Activated CD8-positive, alpha-beta T cell treated with anti-CD3 and anti-CD28 coated beads, Interleukin-2, amount 10 ng/mL, durations not matched to agents 7 days and 5 days (primary cell): ENCODE measurements at places on chromosomes 7 and 10.
A peak's percentile ranks its signal among the peaks of the same experiment; 100 is the strongest.

DNA sequence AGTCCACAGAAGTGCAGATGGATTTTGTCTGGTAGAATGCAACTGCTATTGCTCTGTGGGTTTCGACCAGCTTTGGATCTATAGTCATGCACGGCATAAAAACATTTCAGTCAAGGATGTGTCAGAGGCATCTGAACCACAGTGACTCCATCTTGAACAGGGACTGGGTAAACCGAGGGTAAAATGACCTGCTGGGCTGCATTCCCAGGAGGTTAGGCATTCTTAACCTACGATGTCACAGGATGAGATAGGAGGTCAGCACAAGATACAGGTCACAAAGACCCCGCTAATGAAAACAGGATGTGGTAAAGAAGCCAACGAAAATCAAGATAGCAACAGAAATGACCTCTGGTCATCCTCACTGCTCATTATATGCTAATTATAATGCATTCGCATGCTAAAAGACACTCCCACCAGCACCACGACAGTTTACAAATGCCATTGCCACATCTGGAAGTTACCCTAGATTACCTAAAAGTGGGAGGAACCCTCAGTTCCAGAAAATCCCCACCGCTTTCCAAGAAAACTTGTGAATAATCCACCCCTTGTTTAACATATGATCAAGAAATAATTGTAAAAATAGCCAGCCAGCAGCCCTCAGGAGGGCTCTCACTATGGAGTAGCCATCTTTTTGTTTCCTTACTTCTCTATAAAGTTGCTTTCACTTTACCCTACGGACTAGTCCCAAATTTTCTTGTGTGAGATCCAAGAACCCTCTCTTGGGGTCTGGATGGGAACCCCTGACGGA lies 50.7 kb upstream of the CPXM2 start:
- no peak for DNase-seq

DNA sequence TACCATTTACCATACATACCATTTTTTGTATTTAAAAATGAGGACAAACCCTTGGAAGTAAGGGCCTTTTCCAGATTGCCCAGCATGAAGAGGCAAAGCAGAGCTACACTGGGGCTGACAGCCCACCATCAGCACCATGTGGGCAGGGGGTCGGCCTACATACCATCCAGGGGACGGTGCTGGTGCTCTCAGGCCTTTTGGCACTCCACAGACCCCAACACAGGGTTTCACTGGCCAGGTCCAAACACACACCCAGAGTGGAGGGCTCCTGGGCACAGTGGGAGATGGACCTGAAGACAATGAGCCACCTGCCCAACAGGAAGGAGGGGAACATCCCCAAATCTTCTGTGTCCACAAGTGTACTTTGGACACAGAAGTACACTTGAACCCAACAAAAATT lies 69.2 kb upstream of the CAMK2B start:
- DNase-seq: no peak

DNA sequence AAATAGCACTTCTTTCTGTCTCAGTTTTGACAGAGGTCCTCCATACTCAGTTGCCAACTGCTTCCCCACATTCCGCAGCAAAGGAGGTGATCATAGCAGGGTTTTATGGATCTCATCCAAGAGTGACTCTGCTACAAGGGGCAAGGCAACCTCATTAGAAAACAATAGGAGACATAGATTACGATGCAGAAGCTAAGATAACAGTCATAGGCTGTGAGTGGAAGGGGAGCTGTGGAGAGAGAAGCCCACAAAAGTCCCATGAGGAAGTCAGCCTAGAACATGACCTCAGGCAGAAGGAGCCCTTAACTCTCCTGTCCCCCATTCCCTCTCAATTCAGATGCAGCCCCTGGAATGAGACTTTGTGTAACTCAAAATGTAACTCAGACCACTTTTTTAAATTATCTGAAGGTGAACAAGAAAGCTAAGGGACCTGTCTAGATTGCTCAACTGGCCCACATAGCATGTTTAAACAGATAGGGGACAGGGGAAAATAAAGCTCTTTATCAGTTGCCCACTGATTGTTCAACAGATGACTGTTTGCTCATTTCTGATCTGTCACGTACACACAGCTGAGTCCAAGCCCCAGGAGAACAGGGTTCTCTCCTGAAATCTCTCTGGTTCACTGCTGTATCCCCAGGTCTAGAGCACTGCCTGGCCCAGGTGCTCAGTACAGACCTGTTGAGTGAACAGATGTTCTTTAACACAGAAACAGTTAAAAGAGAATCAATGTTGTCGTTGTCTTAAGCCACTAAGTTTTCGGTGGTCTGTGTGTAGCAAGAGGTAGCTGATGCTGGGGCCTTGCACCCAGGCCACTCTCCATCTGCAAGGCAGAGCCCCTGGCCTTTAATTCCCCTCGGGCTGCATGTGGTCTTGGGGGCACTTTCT lies 1.5 kb upstream of the NCOA4 start:
- no peak for DNase-seq

DNA sequence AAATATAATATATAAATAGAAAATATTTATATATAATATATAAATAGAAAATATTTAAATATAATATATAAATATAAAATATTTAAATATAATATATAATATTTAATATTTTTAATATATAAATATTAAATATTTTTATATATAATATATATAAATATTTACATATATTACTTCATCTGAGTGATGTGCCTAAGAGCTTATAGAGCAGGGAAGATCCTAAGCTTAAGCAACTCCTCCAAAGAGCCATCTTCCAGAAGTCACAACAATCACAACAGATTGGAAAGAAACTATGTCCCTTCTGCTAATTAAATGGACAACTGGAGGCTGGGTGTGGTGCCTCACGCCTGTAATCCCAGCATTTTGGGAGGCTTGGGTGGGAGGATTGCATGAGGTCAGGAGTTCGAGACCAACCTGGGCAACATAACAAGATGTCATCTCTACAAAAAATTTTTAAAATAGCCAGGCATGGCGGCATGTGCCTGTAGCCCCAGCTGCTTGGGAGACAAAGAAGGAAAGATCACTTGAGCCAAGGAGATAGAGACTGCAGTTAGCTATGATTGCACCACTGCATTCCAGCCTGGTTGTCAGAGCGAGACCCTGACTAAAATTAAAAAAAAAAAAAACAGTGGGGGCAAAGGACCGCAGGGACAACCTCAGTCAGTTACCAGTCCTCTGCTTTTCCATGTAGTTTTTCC lies 198.7 kb downstream of the SKIDA1 start:
- peak; percentile 23 for DNase-seq

GRCh38 chr10:29252811-29253689 lies 35.8 kb upstream of the LYZL1 start:
- no peak for DNase-seq

DNA sequence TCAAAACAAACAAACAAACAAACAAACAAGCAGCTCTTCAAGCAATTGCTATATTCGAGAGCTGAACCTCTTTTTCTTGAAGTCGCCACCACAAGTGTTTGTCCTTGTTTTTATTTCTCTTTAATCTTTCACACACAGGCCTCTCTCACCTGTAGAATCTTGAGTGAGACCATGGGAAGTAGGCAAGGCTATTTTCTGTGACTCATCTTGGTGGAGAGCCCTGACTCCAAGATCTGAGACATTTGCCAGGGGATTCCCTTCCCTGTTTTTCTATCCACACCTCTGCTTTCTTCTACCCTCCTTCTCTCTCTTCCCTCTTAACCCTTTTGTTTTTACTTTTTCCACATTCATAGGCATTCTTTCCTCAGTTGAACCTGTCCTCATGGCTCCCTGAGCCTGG lies 8.0 kb upstream of the TAS2R60 start:
- no peak for DNase-seq

GRCh38 chr10:96714031-96714590 lies 6.2 kb downstream of the PIK3AP1 start:
- DNase-seq: no peak

DNA sequence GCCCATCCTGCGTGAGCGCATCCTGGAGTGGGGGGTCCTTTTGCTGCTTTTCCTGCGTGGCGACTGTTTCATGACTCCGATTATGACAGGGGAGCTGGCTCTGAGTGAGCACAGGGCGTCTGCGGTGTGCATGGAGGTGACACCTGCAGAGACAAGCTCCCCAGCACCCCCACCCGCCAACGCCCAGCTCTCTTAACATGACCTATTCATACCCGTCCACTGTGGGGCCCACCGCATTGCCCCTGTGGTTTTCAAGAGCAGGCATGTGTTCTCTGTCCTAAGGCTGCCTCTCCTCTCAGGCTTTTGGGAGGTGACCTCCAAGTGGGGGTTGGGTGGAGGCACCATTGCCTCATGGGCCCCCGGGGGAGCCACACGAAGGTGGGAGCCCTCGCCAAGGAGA lies 500.7 kb downstream of the TCERG1L start:
- DNase-seq: no peak

DNA sequence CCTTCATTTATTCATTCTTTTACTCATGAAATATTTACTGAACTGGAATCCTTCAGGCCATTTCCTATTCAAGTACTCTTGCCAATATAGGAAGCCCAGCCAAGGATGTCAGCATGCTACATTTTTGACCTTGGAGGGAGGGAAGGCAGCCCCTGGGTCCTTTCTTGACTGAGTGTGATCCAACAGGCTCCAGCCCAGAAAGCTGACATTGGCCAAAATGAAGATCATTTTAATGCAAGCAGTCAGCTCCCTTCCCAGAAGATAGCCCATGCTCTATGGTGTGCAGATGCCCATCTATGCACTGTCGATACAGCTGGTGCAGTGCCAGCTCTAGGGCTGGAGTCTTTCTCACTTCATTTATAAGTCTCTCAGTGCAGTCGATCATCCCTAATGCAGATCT lies 646.0 kb downstream of the KCNMA1 start:
- DNase-seq: no peak

DNA sequence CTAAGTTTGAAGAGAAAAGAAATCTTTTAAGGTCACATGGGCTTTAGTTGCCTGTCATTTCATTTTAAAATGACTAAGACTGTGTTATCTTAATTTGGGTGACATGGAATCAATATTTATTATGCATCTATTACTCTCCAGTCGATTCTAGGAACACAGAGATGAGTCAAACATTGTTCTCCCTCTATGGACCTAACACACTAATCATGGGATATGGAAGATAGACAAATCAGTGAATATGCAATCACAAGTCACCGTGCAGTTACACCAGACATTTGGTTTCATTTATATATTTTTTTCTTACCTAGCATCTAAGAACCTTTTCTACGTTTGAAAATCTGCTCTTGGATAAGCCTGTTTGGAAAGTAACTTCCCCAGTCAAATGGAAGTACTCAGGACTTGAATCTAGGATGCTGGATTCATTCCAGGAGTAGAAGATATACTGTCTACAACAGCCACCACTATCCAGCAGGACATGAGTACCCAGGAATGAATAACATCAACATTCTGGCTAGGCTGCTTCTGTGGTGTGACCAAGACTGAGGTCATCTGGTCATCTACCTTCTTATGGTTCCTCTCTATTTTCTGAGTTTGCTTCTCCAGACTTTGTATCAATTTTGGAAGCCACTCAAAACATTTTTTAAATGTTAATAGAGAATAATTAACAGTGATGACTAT lies 902.9 kb upstream of the LRRN3 start:
- no peak for DNase-seq

GRCh38 chr7:155203059-155203881 lies 94.4 kb upstream of the INSIG1 start:
- no peak for DNase-seq

DNA sequence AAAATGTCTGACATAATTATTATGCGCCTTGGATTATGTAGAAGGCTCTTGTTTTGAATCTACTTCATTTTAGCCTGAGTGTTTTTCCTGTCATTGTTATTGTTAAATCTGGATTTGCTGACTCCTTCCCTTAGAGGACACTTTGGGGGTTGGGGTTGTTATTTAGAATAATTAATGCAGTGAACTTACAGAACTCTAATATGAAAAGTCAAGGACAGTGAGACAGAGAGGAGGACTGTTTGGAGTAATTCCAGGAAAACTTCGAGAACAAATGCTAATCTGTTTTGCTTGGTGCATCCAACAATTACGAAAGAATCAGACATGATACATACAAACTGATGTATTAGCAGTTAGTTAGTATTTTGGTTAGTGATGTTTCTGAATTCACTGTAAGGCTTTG lies 146.1 kb downstream of the ABCA13 start:
- DNase-seq: no peak

DNA sequence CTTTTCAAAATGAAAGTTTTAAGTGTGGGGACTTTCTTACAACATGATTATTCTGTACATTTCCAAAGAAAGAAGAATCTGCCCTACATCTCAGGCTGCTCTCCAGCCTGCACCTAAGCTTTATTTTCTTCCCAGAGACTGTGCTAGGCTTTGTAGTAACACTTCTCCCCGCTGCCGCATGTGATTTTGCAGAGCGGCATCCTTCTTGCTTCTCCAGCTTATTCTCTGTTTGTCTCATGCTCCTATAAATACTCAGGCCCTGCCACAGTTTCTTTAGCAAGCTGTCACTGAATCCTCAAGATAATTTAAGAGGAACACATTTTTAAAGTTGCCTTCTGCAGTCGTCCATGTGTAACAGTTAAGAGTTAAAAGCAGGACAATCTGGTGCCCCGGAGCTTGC lies 53.5 kb downstream of the INSYN2A start:
- no peak for DNase-seq

DNA sequence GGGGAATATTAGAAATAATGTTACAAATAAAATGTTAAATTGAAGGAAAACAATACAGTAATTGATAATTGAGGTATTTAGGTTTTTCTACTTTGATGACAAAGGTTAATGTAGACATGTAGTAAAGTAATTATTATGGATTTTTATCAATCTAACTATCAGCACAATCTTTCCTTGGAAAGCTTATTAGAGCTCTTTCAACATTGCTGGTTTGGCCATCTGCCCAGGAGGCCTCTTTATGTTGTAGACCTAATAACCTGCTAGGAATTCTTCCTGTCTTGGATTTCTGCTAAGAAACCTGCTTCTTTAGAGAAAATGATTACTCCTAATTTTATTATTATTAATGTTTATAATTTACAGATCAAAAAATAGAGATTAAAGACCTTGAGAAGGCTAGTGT lies 78.9 kb downstream of the CHRM2 start:
- DNase-seq: no peak

DNA sequence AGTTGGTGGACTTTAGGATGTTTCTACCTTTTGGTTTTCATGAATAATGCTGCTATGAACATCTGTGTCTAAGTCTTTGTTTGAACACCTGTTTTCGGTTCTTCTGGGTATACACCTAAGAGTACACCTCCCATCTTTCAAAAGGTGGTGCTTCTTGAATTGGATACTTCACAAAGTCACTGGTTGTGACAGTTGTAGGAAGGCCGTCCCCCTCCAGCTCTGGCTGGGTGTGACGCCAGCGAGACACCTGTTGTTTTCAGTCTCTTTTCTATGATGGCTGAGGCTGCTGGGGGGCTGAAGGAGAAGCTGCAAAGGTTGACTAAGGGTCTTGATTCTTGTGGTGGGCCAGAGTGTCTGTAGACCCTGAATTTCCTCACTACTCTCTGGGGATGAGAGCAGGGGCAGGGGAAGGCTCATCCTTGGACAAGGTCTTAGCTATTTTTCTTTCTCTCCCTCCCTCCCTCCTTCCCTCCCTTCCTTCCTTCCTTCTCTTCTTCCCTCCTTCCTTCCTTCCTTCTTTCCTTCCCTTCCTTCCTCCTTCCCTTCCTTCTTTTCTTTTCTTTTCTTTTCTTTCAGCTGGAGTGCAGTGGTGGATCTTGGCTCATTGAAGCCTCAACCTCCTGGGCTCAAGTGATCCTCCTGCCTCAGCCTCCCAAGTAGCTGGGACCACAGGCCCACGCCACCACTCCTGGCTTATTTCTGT lies 5.6 kb downstream of the NEURL1 start:
- DNase-seq: no peak
